ENCODE measurements at places on chromosomes 4 and X. TPM values are rescaled to one million over a fixed set of nuclear protein-coding genes. Genes with fewer than 3 reads are reported as not detected.
A peak's percentile ranks its signal among the peaks of the same experiment; 100 is the strongest.

The SPARCL1 gene
- polyA plus RNA-seq = not detected

- peak; percentile 67 for DNase-seq
These were observed 4.9 kb upstream of the PPEF1 start for GRCh38 chrX:18702362-18703195.

DNA sequence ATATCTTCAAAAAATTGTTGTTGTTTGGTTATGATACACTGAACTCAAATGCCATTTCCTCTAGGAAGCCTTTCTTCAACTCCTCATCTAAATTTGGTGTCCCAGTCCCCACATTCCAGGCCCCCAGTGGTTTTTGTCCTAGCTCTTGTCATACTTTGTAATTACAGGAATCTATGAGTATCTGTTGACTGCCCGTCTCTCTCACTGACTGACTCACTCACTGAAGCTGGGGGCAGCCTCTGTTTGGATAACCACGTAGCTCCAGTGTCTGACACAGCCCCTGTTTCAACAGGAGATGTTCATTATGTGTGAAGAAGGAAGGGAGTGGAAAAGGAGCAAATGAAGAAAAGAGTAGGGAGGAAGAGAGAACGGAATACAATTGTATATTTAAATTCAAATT is 284.1 kb upstream of the TENM3 start:
- DNase-seq = no peak

- no peak for DNase-seq
These were observed 408.8 kb upstream of the CNKSR2 start for GRCh38 chrX:20965270-20966044.

DNA sequence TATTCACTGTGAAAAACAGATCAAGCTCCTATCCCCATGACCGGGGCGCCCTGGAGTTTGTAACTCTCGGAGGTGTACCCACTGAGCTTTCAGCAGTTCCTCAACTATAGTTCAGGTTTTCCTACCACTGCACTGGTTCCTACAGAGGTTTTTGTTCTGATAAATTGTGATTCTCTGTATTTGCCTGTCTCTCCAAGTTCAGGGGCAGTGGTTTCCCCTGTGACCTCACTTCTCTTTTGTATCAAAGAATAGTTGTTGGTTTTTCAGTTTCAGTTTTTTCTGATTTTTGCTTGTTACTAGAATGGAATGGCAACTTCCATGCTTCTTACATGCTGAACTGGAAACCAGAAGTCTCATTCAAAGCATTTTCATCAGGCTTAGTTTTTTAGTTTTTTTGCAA is 56.8 kb upstream of the PLS3 start:
- DNase-seq = no peak

GRCh38 chrX:118526149-118526548 is 30.5 kb downstream of the DOCK11 start:
- no peak for DNase-seq

Measured in endothelial cell of umbilical vein (primary cell).